ENCODE measurements at places on chromosomes 1 and 21. TPM values are rescaled to one million over a fixed set of nuclear protein-coding genes. Genes with fewer than 3 reads are reported as not detected.

- peak overlapping the region; percentile 88 for H3K27ac ChIP-seq
- H3K36me3 ChIP-seq, result peaks cover 6% of the 10 kb centered on the region
- DNase-seq, result no peak
- no peaks in the 10 kb centered on the region for H3K27me3 ChIP-seq
- H3K4me1 ChIP-seq, result peaks cover 82% of the 10 kb centered on the region
These were observed 29.0 kb downstream of the NEK7 start for GRCh38 chr1:198185759-198186158.

GRCh38 chr1:53893999-53894636, at the start of gene DIO1:
DIO1 (plus strand) TSS chr1:53894187; CDS start chr1:53894211, 24 bp downstream.
- H3K27me3 ChIP-seq, result peaks cover 6% of the 10 kb centered on the region
- peaks cover 20% of the 10 kb centered on the region for H3K4me1 ChIP-seq
- DNase-seq, result peak; percentile 42
- H3K4me3 ChIP-seq, result no peak within 1 kb of the TSS
- H3K36me3 ChIP-seq, result no peaks in the 10 kb centered on the region

DNA sequence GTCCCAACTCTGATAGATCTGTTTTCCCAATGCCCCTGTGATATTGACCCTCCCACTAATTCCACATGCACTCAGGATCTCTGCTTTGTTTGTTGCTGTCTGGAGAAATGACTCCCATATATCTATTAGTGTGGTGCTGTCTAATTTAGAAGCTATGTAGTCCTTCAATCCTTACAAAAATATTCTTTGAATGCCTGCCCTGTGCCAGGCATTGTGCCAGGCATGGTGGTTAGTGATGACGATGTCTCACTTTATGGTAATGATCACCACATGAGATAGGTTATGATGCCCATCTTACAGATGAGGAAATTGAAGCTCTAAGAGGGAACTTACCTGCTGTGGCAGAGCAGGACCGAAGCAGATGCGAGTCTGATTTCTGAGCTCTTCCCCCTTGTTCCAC, 12.9 kb downstream of the MYOG start:
- peaks cover 10% of the 10 kb centered on the region for H3K36me3 ChIP-seq
- peaks cover 4% of the 10 kb centered on the region for H3K4me1 ChIP-seq
- no peak for DNase-seq
- H3K27ac ChIP-seq, result no peak overlapping the region

The ZNF683 gene
- 1.3 TPM for total RNA-seq

- no peaks in the 10 kb centered on the region for H3K4me1 ChIP-seq
- H3K27me3 ChIP-seq, result peaks cover 25% of the 10 kb centered on the region
These were observed 100.8 kb downstream of the PRDM16 start for GRCh38 chr1:3169665-3170356.

DNA sequence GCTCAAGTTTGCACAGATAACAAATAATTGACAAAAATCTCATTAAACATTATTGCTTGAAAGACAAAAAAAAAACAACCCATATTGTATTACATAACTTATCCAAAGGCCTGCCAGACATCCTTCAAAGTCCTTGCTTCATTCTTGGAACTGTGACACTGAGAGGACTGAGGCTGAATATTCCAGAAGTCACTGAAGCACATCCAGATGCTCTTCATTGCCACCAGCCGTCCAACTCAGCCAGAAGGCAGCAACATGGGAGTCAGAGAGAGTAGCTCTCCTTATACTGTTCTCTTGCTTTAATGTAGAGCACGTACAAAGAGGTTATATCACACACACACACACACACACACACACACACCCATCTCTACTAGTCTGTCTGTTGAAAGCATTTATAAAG, 755.0 kb downstream of the LTN1 start:
- no peak for DNase-seq
- no peak overlapping the region for H3K4me3 ChIP-seq
- H3K4me1 ChIP-seq, result no peaks in the 10 kb centered on the region
- H3K36me3 ChIP-seq, result no peaks in the 10 kb centered on the region
- no peaks in the 10 kb centered on the region for H3K27me3 ChIP-seq

DNA sequence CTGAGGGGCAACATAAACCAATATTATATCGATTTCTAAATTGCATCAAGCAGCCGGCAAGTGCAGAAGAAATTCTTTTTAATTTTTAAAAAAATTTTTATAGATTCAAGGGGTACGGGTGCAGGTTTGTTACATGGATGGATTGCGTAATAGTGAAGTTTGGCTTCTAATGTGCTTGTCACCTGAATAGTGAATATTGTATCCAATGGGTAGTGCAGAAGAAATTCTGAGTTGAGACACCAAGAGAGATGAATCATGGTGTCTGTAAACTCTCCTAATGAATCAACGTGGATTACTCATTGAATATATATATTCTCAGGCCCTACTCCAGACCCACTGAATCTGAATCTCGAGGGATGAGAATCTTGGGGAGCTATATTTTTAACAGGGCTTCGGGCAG, 253.7 kb upstream of the FOXD3 start:
- no peaks in the 10 kb centered on the region for H3K4me1 ChIP-seq
- DNase-seq, result no peak
- H3K36me3 ChIP-seq, result no peaks in the 10 kb centered on the region
- no peak overlapping the region for H3K27ac ChIP-seq
- H3K27me3 ChIP-seq, result peaks cover 19% of the 10 kb centered on the region

DNA sequence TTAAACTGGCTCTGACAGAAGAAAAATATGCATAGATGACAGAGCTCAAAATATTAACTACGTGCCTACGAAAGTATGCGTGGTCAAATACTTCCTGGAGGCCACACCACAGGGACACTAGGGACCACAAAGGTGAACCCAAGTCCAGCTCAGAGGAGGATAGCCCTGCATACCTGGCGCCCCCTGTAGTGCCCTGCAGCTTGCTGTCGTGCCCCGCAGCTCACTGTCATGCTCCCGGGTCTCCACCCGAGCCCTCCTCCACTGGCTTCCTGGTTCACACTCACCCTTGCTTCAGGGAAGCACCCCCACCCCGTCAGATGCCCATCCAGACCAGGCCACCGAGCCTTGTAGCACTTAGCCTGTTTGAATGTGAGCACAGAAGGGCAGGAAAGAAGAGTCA, 16.7 kb upstream of the NADK start:
- DNase-seq, result no peak
- peaks cover 13% of the 10 kb centered on the region for H3K4me1 ChIP-seq
- H3K27me3 ChIP-seq, result no peaks in the 10 kb centered on the region

Measured in activated CD8-positive, alpha-beta T cell treated with anti-CD3 and anti-CD28 coated beads for 36 hours (primary cell).